ENCODE measurements at places on chromosomes 12 and 14. TPM values are rescaled to one million over a fixed set of nuclear protein-coding genes. Genes with fewer than 3 reads are reported as not detected.

The SDS gene
- not detected for total RNA-seq

DNA sequence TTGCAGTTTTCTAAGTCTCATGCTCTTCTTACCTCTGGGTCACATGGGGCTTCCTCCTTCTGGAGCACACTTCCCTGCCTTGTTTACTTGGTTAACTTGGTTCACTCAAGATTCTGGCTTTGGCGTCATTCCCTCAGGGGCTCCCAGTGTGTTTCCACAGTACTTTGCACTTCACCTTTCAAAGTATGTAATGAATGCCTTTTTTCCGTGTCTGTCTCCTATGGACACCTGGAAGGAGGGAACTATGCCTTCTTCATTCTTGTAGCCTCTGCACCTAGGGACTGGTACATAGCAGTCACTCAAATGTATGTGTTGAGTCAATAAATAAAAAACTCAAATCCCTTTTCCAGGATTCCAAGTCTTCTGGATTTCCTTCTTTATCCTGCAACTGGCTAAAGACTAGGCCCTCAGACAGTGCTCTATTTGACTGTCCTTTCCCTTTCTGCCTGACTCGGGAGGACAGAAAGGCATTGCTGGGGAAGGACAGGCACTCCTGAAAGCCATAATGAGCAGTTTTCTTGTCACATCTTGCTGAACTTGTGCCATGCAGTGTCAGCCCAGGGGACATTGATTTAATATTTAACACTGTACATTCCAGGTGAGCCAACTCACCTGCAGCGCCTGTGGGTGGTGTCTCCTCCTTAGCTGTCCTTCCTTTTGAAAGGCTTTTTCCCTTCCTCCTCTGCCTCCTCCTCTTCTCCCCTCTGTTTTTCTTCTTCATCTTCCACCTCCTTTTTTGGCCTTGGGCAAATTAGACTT lies 12.8 kb downstream of the MYRFL start:
- no peak for DNase-seq

DNA sequence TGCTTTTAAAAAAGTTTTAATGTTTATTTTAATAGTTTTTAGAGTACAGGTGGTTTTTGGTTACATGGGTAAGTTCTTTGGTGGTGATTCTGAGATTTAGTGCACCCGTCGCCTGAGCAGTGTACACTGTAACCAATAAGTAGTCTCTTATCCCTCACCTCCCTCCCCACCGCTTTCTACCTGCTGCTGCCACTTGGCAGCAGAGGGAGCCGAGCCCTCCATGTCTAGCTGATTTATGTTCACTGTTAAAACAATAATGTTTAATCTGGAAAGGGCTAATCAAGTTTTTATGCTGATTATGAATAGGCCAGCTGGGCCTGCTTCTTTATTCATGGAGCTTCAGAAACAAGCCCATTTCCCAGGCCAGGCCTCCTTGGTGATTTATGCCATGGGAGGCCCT lies 73.1 kb downstream of the ADCK1 start:
- DNase-seq: no peak

GRCh38 chr14:103258211-103258610 lies 75.8 kb upstream of the EIF5 start:
- peak; percentile 28 for DNase-seq

- DNase-seq: no peak
These were observed 7.8 kb upstream of the CACNA2D4 start for GRCh38 chr12:1926251-1926657.

Measured in mesothelial cell of epicardium (in vitro differentiated cells).